ENCODE measurements at places on chromosomes 16 and 17. TPM values are rescaled to one million over a fixed set of nuclear protein-coding genes. Genes with fewer than 3 reads are reported as not detected.

GRCh38 chr17:29633886-29634285, 11.2 kb upstream of the CORO6 start:
- H3K4me3 ChIP-seq, result no peak overlapping the region
- no peaks in the 10 kb centered on the region for H3K27me3 ChIP-seq
- H3K4me1 ChIP-seq, result peaks cover 5% of the 10 kb centered on the region
- H3K36me3 ChIP-seq, result peaks cover 87% of the 10 kb centered on the region

DNA sequence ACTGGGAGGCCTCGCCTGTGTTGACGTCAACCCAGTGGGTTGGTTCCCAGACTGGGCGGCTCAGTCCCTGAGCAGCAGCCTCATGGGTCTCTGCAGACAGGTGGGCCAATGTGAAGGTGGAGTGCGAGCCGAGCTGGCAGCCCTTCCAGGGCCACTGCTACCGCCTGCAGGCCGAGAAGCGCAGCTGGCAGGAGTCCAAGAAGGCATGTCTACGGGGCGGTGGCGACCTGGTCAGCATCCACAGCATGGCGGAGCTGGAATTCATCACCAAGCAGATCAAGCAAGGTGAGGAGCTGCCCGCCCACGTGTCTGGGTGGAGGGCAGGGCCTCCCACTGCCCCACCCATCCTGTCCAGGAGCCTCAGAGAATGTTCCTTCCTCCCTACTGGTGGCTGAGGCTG, 44.1 kb downstream of the MRC2 start:
- H3K27me3 ChIP-seq, result no peaks in the 10 kb centered on the region
- no peak overlapping the region for H3K27ac ChIP-seq
- peak; percentile 55 for DNase-seq
- H3K36me3 ChIP-seq, result peaks cover 45% of the 10 kb centered on the region
- H3K4me3 ChIP-seq, result no peak overlapping the region

Gene GP1BA
- 0.92 TPM for total RNA-seq

GRCh38 chr16:82037251-82037650, 2.2 kb downstream of the HSD17B2 start:
- H3K4me1 ChIP-seq, result peaks cover 4% of the 10 kb centered on the region
- no peaks in the 10 kb centered on the region for H3K36me3 ChIP-seq
- no peak overlapping the region for H3K4me3 ChIP-seq
- H3K27me3 ChIP-seq, result no peaks in the 10 kb centered on the region

DNA sequence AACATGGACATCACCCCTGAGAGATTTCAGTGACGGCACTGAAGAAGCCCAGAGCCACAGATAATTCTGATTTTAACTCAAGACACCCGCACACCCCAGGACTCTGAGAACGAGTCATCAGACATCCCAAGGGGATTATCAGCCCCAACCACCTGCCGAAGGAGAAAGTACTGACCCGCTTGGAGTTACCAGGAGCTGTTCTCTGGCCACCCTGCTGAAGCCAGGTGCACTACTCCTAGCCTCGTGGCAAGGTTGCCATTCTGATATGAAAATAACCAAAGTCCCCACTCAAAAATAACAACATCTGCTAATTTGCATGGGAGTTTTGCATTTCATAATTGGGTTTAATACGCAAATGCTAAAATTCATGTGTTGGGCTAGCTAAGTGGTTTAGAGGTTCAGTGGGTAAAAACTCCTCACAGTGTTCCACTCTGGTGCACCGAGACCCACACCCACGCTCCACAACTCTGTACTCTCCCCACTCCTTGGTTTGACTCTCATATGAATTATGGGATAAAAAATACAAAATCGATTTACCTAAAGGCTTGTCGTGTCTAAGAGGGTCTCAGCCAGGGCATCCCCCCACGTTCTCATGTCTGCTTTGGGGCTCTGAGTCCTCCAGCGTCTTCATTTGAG, 143.0 kb upstream of the NOL11 start:
- no peak overlapping the region for H3K27ac ChIP-seq
- no peak overlapping the region for H3K4me3 ChIP-seq
- H3K4me1 ChIP-seq, result no peaks in the 10 kb centered on the region
- H3K27me3 ChIP-seq, result no peaks in the 10 kb centered on the region
- H3K36me3 ChIP-seq, result peaks cover 15% of the 10 kb centered on the region

- H3K4me3 ChIP-seq, result no peak overlapping the region
- no peak for DNase-seq
- no peak overlapping the region for H3K27ac ChIP-seq
- H3K27me3 ChIP-seq, result no peaks in the 10 kb centered on the region
- H3K4me1 ChIP-seq, result no peaks in the 10 kb centered on the region
- peaks cover 62% of the 10 kb centered on the region for H3K36me3 ChIP-seq
These were observed 32.9 kb downstream of the WDR45B start for GRCh38 chr17:82615084-82616020.

DNA sequence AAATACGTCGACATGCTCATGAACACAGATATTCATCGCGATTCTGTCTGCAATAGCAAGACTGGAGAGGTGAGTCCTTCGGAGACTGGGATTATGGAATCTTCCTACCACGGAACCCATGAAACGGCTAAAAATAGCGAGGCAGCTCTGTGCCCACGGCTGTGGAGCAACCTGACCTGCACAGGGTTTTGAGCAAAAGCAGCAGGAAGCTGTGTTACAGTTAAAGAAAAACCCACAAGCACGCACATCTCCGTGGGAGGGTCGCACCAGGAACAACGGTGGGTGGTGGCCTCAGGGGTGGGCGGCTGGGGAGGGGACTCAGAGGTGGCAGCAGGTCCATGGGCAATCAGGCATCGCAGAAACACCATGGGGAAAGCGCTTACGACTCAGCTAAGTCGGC, 24.8 kb downstream of the SLC38A10 start:
- peaks cover 89% of the 10 kb centered on the region for H3K36me3 ChIP-seq
- no peak overlapping the region for H3K4me3 ChIP-seq
- H3K27me3 ChIP-seq, result no peaks in the 10 kb centered on the region
- no peaks in the 10 kb centered on the region for H3K4me1 ChIP-seq

DNA sequence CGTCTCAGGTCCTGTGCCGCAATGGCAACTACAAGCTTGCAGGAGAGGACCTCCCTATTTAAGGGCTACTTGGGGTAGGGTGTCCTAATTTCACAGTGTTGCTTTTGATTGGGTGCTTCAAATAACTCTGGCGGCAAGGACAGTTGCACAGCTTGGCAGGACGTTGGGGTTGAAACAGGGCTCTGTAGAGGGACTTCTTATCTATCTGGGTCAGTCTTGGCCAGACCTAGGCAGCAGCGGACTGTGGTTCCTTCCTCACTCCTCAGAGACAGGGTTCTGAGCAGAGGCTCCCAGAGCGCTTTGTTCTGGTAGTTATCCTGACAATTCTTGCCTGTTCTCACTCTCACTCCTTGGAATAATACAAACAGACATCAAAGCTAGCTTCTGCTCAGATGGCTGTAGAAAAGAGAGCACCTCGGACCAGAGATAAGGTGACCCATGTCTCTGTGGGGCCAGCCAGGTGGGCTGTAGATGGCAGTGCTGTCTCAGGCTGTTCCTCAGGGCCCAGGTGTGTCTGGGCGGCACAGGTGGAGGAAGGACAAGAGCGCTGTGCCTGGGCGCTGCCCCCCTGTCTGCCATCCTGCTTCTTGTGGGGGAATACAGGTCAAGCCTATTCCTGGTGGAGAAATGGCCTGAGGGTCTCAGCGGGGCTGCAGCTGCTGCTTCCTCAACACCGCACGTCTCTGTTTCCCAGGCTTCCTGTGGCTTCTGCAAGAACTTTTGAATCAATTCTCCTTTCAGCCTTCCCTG, 61.0 kb downstream of the PLD6 start:
- H3K27me3 ChIP-seq, result no peaks in the 10 kb centered on the region
- peaks cover 9% of the 10 kb centered on the region for H3K4me1 ChIP-seq
- H3K27ac ChIP-seq, result no peak overlapping the region
- H3K4me3 ChIP-seq, result no peak overlapping the region

- H3K4me3 ChIP-seq, result no peak overlapping the region
- H3K4me1 ChIP-seq, result no peaks in the 10 kb centered on the region
- H3K36me3 ChIP-seq, result no peaks in the 10 kb centered on the region
- H3K27ac ChIP-seq, result no peak overlapping the region
These were observed 63.0 kb downstream of the NLK start for GRCh38 chr17:28105501-28105900.

DNA sequence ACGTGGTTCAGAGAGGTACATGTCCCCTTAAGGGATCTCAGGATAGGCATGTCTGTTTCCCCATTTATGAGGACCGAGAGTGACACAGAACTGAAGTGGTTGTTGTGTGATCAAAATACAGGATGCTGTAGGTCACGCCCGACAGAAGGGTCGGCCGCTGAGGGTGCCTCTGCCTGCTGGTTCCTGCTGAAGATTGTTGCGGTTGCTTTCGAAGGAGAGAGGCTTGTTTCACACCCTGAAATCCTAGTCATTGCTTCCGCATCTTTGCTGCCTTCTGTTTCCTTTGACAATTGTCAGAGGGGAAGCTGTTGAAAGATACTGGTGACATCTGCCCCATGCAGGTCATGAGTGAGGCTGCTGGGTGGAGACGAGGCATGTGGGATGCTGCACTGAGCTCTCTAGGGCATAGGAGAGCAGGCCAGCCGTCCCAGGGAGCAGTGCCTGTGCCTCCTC, 3.8 kb upstream of the NAT9 start:
- peak overlapping the region; percentile 50 for H3K27ac ChIP-seq
- H3K27me3 ChIP-seq, result no peaks in the 10 kb centered on the region
- DNase-seq, result peak; percentile 85
- peaks cover 4% of the 10 kb centered on the region for H3K36me3 ChIP-seq
- H3K4me1 ChIP-seq, result peaks cover 55% of the 10 kb centered on the region
- H3K4me3 ChIP-seq, result no peak overlapping the region

DNA sequence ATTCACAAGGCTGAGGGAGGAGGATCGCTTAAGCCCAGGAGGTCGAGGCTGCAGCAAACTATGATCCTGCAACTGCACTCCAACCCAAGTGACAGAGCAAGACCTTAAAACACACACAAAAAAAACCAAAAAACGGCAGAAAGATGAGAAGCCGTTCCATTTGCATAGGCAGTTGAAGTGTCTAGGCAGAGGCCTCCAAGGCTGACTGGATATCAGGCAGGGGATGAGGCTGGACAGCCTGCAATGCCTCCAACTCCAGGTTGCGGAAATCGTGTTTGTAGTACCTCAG, 2.0 kb upstream of the FBXL19 start:
- no peak for DNase-seq
- peak overlapping the region; percentile 61 for H3K4me3 ChIP-seq
- peaks cover 3% of the 10 kb centered on the region for H3K4me1 ChIP-seq
- peak overlapping the region; percentile 92 for H3K27ac ChIP-seq

- peaks cover 85% of the 10 kb centered on the region for H3K27me3 ChIP-seq
- DNase-seq, result no peak
- no peaks in the 10 kb centered on the region for H3K36me3 ChIP-seq
- no peak overlapping the region for H3K4me3 ChIP-seq
- H3K4me1 ChIP-seq, result peaks cover 11% of the 10 kb centered on the region
These were observed 2.2 kb upstream of the BICDL2 start for GRCh38 chr16:3038896-3039295.

DNA sequence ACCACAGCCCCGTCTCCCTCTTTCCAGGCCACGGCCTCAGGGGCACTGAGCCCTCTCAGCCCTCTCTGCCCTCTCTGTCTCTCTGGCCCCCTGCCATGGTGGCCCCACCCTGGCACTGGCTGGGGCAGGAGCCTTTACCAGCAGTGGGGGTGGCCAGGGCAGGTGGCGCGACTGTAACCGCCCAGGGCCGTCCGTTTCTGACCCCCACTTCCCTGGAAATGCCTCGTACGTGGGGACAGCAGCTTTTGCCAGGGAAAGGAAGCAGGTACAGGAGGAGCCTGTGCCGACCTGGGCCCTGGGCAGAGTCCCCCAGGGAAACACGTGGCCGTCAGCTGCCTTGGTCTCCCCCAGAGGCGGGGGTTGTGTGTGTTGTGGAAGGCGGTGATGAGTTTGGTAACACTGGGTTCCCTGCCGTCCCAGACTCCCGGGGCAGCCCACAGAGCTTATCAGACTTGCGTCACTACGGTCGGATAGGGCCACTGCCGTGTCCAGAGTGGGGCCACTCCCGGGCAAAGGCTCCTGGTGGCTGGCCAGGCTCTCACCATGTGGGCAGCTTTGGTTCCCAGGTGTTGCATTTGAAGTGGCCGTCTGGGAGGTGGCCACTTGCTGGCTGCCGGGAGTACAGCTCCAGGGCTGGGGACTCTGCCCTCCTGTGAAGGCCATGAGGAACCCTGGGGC, 249.3 kb upstream of the CIBAR2 start:
- peak overlapping the region; percentile 79 for H3K27ac ChIP-seq
- no peaks in the 10 kb centered on the region for H3K36me3 ChIP-seq
- H3K27me3 ChIP-seq, result no peaks in the 10 kb centered on the region
- H3K4me3 ChIP-seq, result no peak overlapping the region
- DNase-seq, result peak; percentile 92

GRCh38 chr17:29592850-29593551, at the start of gene ANKRD13B:
ANKRD13B (plus strand) TSS chr17:29593132; CDS start chr17:29593622, 490 bp downstream.
- DNase-seq, result peak; percentile 64
- H3K36me3 ChIP-seq, result no peaks in the 10 kb centered on the region
- peaks cover 47% of the 10 kb centered on the region for H3K4me1 ChIP-seq
- no peaks in the 10 kb centered on the region for H3K27me3 ChIP-seq
- H3K4me3 ChIP-seq, result peak within 1 kb of the TSS; percentile 65
- H3K27ac ChIP-seq, result peak within 1 kb of the TSS; percentile 77

GRCh38 chr16:64773638-64774037, 348.2 kb downstream of the CDH11 start:
- H3K27ac ChIP-seq, result no peak overlapping the region
- no peak for DNase-seq
- H3K27me3 ChIP-seq, result no peaks in the 10 kb centered on the region
- H3K4me3 ChIP-seq, result no peak overlapping the region
- no peaks in the 10 kb centered on the region for H3K4me1 ChIP-seq

Gene DPEP3
- total RNA-seq, result 0.18 TPM

Gene PERCC1
- total RNA-seq, result not detected

- no peak for DNase-seq
- H3K27me3 ChIP-seq, result peaks cover 3% of the 10 kb centered on the region
These were observed 290.4 kb upstream of the DYNLRB2 start for GRCh38 chr16:80250381-80250780.

DNA sequence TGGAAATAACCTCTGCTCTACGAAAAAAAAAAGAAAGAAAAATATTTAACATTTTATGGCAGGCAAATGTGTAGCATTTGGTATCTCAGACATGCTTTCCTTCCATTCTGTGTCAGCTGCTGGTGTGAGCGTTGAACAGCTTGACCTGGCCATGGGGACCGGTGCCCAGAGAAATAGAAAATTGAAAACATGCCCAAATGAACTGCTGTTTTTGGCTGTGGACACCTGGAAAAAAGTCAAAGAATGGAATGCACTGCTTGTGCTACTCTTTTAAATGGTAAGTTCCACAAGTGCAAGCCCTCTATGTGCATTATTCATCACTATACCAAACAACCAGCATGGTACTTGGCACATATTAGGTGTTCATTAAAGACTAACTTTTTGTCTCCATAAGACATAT, 127.2 kb downstream of the CDH8 start:
- no peak for DNase-seq
- no peaks in the 10 kb centered on the region for H3K4me1 ChIP-seq
- H3K4me3 ChIP-seq, result no peak overlapping the region
- H3K27ac ChIP-seq, result no peak overlapping the region

DNA sequence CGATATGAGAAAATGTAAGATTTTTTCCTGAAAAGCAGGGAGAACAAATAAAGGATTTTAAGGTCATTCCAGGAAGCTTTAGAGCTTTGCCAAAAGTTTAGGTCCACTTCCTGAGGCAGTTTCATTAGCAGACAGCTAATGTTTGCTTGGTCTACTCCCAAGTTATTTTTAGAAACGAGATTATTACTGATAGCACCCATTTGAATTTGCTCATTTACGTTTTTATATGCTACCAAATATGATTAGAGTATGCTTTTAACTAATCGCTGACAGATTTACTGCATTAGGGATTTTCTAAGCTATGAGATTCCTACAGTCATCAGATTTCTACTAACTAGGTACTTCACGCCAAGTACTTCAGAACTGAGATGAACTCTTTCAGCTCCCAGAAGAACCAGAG, 98.1 kb downstream of the WNT3 start:
- no peaks in the 10 kb centered on the region for H3K4me1 ChIP-seq

GRCh38 chr16:56988161-56988947, 1.0 kb upstream of the NLRC5 start:
- no peaks in the 10 kb centered on the region for H3K27me3 ChIP-seq
- H3K4me3 ChIP-seq, result peak overlapping the region; percentile 79
- DNase-seq, result no peak
- H3K27ac ChIP-seq, result peak overlapping the region; percentile 88

Gene KIFC3
- 70.9 TPM for total RNA-seq

Gene TMEM132E
- total RNA-seq, result 0.53 TPM

Gene FBXL16
- 11.0 TPM for total RNA-seq
